ENCODE measurements at places on chromosomes 13 and 19.

- no peak for DNase-seq
Observed at GRCh38 chr19:38266981-38267597, 2.7 kb downstream of the SPINT2 start.

GRCh38 chr13:52600666-52601065 lies 41.6 kb upstream of the HNRNPA1L2 start:
- no peak for DNase-seq

- no peak for DNase-seq
Observed at GRCh38 chr13:21541271-21541670, 62.7 kb downstream of the MICU2 start.

GRCh38 chr19:4633140-4633967 lies 6.0 kb upstream of the TNFAIP8L1 start:
- DNase-seq: no peak

- no peak for DNase-seq
Observed at GRCh38 chr13:22761709-22762108, 419.1 kb upstream of the SGCG start.

DNA sequence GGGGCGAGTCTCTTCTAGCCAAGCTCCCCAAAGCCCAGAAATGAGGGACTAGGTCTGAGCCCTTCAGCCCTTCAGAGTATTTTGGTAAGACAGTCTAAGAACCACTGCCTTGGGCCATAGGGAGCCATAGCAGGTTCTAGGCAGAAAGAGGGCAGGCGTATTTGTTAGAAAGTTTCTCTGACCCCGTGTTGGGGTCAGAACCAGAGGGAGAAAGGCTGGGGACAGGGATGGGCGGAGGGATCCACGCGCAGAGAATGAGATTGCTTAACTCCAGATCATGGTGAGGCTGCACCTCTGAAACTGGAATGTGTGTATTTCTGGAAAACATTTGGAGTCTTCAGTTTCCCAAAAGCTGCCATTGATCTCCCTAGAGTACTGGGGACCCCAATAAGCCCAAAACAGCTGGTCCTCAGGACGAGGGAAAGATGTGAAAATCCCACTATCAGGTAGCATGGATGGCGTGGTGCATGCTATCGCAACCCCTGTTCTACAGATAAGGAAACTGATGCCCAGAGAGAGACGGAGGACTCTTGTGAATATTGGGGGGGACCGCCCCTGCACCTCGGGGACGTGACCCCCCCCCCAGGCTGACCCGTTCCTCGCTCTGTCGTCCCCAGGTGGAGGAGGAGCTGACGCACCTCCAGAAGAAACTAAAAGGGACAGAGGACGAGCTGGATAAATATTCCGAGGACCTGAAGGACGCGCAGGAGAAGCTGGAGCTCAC lies 703 bp upstream of the TPM4 start:
- DNase-seq: no peak

- no peak for DNase-seq
Observed at GRCh38 chr13:99690426-99691174, 189.3 kb downstream of the TM9SF2 start.

DNA sequence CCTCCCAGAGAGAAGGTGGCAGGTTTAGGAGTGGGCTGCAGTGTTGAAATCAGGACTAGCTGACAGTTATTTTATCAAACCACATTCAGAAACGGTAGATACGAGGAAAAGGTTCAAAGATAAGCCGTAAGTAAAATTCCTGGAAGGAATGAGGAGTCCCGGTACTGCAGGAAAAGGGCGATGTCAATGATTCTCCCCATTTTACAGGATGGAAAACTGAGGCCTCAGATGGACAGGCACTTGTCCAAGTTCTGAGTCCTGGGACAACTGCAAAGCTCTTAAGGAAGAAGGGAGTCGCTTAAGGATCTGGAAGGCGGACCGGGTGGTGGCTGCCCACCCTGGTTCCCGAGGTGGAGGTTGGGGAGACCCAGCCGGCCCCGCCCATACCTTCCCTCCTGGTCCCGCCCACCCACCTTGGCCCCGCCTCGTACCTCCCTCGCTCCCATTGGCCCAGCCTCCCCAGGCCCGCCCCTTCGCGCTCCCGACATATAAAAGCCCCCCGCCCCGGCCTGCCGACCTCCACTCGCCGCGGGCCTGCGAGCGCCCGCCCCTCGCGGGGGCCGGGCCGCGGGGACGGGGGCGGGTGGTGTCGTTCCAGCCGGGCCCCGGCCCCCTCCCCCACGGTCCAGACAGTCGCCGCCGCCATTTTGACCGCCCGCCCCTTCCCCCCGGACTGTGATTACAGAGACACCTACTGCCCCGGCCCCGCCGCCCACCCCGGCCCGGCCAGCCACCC lies 603 bp downstream of the RFX1 start:
- DNase-seq: peak; percentile 92

DNA sequence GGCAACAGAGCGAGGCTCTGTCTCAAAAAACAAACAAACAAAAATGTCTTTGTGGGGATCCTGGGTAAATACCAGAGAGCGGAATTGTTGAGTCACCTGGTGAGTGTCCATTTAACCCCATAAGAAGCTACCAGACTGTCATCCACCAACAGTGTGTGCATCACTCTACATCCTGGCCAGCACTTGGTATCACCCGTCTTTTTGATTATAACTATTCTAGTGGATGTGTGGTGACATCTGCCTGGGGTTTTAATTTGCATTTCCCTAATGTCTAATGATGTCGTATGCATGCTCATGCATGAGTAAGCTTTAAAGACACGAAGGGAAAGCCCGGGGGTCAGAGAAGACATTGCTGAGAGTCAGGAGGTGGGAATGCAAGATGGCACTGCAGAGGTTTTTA lies 126.7 kb upstream of the MRI1 start:
- no peak for DNase-seq

DNA sequence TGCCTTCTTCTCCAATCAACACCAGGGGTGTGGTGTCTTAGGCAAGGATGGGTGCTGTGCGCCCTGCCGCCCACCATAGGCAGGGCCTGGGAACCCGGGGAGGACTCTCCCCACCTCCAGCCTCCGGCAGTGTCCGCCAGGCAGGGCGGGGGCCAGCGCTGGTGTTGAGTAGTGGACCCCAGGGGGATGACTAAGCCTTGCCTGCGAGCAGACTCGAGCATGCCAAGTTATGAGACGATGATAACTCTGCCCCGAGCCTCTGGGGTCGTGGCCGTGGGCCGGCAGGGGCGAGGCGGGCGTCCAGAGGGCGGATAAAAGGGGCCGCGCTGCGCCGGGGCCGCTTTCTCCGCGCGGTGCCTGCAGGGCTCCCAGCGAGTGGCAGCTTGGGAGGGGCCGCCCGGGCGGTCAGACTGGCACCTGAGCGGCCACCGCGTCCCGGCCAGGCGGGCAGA lies at the start of gene MEDAG:
Gene MEDAG (plus strand): TSS at position 340 of the 452 bp plus-strand sequence. CDS start 245 bp downstream, outside the sequence.
- DNase-seq: no peak

GRCh38 chr13:35354285-35354684 lies 122.2 kb downstream of the MAB21L1 start:
- no peak for DNase-seq

DNA sequence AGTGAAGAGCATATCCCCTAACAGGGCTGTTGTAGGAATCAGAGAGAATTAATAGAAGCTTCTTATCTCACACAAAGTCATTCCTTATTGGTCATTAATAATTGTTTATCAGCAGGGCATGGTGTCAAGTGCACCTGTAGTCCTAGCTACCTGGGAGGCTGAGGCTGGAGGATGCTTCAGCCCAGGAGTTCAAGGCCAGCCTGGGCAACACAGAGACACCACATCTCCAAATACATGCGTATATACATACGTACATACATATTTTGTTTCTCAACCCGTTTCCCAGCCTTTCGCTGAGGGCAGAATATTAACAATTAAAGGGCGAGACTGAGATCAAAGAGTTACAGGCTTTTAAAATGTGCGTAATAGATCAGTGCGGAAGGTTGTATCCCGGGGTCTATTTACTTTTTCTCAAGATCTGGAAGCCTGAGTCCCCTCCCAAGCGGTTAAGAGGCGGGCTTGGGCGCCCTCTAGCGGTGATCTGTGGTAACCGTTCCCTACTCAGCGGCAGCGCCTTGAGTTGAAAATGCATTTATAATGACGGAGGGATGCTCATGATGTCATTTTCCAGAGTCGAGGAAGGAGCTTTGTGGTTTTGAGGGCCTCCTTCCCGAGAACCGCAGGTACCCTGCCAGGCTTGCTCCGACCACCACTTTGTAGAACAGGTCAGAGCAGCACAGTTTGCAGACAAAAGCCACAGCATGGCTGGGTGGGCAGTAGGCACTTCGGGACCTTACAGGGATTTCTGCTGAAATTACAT lies 169.6 kb upstream of the GPR12 start:
- peak; percentile 65 for DNase-seq

GRCh38 chr19:50046649-50047503 lies 21.1 kb downstream of the ZNF473 start:
- DNase-seq: peak; percentile 62

DNA sequence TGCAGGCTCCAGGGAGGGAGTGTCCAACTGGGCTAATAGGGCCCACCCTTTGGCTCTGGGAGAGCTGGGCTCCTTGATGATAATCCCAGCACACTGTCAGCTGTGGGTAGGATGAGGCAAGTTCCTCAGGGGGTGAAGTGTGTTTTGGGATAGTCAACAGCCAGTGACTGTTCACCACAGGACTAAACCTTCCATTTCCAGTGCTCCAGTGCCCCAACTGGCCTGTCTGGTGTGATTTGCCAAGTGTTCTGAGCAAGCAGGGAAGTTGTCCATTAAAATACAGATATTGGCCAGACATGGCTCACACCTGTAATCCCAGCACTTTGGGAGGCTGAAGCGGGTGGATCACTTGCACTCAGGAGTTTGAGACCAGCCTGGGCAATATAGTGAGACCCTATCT lies 150.9 kb downstream of the TM9SF2 start:
- DNase-seq: no peak

GRCh38 chr19:44447916-44448674 lies at the start of gene ZNF229:
Gene ZNF229, minus strand, starts transcription at chr19:44448472. Its CDS starts 5,625 bp downstream, at chr19:44442847.
- peak; percentile 80 for DNase-seq

DNA sequence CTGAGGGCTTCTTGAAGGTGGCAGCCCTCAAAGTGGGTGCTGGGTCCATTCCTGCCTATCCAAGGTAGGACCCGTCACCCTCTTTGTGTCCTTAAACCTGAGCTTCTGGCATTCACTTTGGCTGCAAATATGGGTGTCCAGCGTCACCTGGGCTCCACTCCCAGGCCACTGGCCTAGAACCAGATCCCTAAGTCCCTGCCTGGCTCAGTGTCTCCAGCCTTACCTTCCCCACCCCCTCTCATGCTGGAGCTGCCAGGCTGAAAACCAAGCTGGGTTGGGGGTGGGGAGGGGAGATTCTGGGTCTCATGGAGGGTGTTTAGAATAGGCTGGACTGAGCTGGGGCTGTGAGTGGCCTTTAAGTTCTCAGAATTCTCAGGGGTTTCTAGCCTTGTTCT lies 12.4 kb downstream of the PDE4A start:
- no peak for DNase-seq

- no peak for DNase-seq
Observed at GRCh38 chr13:73065665-73066340, 7.0 kb downstream of the KLF5 start.

GRCh38 chr19:45066921-45067661 lies 9.2 kb downstream of the ZNF296 start:
- no peak for DNase-seq

GRCh38 chr13:66914155-66914554 lies 316.0 kb downstream of the PCDH9 start:
- DNase-seq: no peak

DNA sequence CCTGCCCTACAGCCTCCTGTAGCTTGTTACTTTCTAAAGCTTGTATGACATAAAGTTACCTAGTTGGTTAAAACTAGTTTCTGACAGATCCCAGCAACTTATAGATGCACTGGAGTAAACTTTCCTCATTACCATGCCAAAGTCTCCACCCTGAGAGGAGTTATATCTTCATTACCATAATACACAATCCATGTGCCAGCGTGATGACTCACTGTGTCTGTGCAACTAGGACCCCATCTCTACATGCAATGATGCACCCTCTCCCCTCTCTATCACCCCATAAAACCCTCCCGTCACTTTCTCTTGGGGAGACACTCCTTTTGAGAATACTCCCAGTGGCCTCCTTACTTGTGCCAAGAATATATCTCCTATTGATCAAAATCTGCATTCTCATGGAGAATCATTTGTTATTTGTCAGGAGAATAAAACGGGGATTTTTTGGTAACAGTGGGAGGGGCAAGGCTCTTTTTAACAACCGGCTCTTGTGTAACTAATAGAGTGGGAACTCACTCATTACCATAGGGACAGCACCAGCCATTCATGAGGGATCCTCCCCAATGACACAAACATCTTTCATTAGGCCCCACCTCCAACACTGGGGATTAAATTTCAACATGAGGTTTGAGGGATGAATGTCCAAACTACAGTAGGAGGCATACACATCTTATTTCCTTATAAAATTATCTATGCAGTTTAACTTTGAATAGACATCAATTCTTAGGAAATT lies 235.1 kb upstream of the ATXN8OS start:
- DNase-seq: no peak

DNA sequence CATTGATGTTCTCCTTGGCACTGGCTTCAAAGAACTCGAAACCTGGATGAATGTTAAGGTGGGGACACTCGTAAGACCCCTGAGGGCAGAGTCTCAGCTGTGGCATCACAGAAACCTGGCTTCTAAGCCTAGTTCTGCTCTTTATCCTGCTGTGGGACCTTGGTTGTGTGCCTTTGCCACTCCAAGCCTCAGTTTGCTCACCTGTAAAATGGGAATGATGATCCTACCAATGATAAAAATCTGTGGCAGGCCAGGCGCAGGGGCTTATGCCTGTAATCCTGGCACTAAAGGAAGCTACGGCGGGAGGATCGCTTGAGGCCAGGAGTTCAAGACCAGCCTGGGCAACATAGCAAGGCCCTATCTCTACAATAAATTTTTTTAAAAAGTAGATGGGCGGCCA lies 13.9 kb downstream of the RAB3D start:
- no peak for DNase-seq

DNA sequence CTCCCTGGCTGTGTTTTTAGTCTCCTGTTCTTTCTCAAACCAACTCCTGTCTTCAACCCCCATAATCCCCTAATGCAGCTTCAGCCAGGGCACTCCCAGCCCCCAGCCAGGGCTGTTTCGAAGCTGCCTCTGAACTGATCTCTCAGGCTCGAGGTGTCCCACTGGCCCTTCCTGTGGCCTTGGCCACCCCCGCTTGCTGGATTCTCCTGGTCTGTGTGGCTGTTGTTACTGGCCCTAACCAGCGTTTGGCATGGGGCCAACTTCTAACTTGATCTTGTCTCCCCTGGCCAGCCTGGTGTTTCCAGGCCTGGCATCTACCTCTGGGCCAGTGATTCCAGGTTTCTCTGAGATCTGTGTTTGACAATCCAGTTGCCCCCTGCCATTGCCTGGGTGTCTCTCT lies 11.0 kb downstream of the XAB2 start:
- no peak for DNase-seq

DNA sequence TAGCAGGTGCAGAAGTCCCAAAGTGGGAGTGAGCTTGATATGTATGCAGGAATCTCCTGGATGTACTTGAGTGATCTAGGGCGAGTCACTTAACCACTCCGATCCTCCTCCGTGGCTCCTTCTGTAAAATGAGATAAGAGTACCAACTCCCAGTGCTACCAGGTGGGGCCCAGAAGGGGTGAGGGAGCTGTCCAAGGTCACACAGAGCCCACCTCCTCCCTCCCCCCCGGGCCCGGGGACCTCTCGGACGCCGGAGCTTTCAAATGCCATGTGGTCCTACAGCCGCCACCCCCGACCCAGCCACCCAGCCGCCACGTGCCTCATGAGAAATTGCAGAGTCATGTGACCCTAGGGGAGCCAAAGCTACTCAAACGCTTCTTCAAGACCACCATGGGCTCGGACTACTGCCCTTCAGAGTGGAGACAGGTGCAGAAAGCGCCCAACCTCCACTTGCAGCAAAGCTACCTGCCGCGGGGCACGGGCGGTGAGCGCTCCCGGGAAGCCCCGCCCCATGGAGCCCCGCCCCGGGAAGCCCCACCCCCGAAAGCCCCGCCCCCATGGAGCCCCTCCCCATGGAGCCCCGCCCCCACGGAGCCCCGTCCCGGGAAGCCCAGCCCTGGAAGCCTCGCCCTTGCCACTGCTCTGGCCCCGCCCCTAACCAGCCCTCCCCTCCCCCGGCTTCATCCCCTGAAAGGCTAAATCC lies 10.1 kb upstream of the ZNF358 start:
- DNase-seq: no peak
